ENCODE measurements at places on chromosomes 11 and 22.

DNA sequence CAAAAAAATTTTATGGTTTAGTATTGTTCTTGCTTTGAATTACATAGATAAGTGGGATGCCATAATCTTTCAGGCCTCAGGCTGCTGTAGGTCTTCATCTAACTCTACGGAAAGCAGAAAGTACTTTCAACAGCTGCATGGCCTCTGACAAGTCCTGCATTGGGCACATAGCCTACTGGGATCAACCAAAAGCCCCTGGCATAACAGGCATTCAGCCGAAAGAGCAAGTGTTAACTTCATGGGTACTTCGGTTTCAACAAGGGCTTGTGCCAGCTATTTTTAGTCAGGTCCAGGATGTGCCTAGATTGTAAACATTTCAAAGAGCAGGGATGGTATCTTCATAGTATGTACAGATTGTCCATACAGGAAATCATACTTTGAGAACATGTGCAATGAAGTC is 3.1 kb downstream of the SLN start:
- no peaks in the 10 kb centered on the region for H3K36me3 ChIP-seq
- H3K27me3 ChIP-seq: no peaks in the 10 kb centered on the region
- H3K27ac ChIP-seq: no peak overlapping the region
- no peaks in the 10 kb centered on the region for H3K4me1 ChIP-seq

- no peak overlapping the region for H3K4me3 ChIP-seq
- no peaks in the 10 kb centered on the region for H3K4me1 ChIP-seq
- H3K27me3 ChIP-seq: no peaks in the 10 kb centered on the region
- DNase-seq: no peak
- no peak overlapping the region for H3K27ac ChIP-seq
These were observed 662.5 kb upstream of the B3GAT1 start for GRCh38 chr11:135074397-135074998.

GRCh38 chr11:105177658-105178057 is 38.1 kb upstream of the CARD18 start:
- H3K4me1 ChIP-seq: no peaks in the 10 kb centered on the region
- no peak for DNase-seq
- no peaks in the 10 kb centered on the region for H3K36me3 ChIP-seq
- H3K4me3 ChIP-seq: no peak overlapping the region

- H3K4me1 ChIP-seq: no peaks in the 10 kb centered on the region
- H3K36me3 ChIP-seq: no peaks in the 10 kb centered on the region
- no peaks in the 10 kb centered on the region for H3K27me3 ChIP-seq
- no peak for DNase-seq
- H3K27ac ChIP-seq: no peak overlapping the region
These were observed 59.6 kb downstream of the TRMU start for GRCh38 chr22:46395145-46395544.

GRCh38 chr11:102279641-102280170 is 37.6 kb upstream of the BIRC3 start:
- no peak overlapping the region for H3K27ac ChIP-seq
- DNase-seq: no peak
- H3K4me1 ChIP-seq: peaks cover 2% of the 10 kb centered on the region
- peak overlapping the region; percentile 4 for H3K4me3 ChIP-seq
- H3K27me3 ChIP-seq: no peaks in the 10 kb centered on the region

GRCh38 chr11:58560842-58561241 is 14.8 kb downstream of the LPXN start:
- H3K4me3 ChIP-seq: no peak overlapping the region
- DNase-seq: no peak
- H3K27ac ChIP-seq: peak overlapping the region; percentile 87
- H3K36me3 ChIP-seq: peaks cover 6% of the 10 kb centered on the region

DNA sequence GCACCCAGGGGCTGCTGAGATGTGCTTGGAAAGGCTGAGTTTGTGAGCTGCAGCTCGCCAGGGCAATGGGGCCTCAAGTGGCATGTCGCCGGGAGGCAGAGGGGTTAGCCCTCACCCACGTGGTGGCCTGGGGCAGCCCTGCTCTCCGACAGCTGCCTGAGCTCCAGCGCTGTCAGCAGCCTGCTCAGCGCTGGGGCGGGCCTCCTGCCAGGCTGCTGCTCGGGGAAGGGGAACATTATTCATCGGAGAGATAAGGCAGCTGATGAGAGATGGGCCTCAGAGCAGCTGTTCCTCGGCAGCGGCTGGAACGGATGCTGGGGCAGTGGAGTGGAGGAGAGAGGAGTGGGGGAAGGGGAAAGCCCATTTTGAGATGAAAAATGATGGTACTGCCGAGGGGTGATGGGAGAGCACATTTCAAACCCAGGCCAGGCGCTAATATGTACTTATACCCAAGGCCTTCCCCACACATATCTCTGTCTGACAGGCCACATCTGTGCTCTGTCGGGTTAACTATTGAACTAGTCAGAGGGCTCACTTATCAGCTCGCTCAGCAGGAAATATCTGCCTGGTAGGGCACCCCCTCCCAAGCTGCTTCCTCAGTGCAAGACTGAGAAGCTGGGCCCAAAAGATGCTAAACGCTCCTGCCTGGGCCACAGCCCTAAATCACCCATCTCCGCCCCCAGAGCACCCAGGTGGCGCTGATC is 79.5 kb downstream of the TIMP3 start:
- no peak overlapping the region for H3K4me3 ChIP-seq
- peaks cover 5% of the 10 kb centered on the region for H3K4me1 ChIP-seq
- no peak overlapping the region for H3K27ac ChIP-seq
- peak; percentile 63 for DNase-seq

DNA sequence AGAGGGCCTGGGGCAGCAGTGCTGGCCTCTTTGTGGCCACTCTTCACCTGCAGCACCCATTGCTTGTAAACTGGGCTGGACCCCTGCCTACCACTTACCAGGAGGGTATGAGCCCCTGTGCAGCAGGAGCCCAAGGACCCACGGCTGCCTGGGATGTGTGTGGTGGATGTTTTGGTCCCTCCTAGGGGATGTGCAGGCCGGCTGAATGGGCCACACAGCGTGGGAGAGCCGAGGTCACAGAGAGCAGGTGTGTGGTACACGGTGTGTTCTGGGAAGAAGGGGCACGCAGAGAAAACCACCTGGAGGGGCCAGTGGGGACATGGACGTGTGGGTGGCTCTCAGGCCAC is 19.3 kb upstream of the GNB1L start:
- no peak overlapping the region for H3K27ac ChIP-seq
- peaks cover 5% of the 10 kb centered on the region for H3K36me3 ChIP-seq
- peak; percentile 5 for DNase-seq
- peaks cover 20% of the 10 kb centered on the region for H3K4me1 ChIP-seq
- H3K27me3 ChIP-seq: no peaks in the 10 kb centered on the region

DNA sequence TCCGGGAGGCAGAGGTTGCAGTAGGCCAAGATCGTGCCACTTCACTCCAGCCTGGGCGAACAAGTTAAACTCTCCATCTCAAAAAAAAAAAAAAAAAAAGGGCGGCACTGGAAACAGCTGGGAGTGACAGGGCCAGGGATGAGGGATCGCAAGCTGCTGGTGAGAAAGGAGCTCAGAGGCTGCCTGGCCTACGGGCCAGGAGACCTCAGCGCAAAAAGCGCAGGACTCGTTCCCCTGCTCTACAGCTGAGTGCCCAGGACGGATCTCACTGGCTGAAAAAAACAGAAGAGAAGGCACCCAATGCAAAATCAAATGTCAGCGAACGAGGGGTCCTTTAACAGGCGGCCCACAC is 650 bp upstream of the NUP50 start:
- no peaks in the 10 kb centered on the region for H3K4me1 ChIP-seq
- peak overlapping the region; percentile 96 for H3K4me3 ChIP-seq
- H3K27me3 ChIP-seq: no peaks in the 10 kb centered on the region

DNA sequence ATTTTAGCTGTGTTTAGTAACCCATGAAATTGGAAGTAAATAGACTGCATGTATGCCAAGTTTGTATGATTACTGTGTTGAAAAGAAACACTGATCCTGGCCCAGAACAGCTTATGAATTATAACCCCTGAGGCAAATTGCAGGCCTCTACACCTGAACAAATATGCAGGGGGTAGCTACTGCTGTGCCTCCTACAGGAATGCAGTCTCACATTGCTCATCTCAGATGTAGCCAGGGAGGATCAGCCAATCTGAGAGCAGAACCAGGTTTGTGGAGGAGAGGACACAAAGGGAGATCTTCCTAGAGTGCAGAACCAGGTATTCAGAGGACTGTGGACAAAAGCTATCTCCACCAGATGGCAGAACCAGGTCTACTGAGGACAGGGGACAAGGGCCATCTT is 442.2 kb upstream of the DDI1 start:
- no peak overlapping the region for H3K27ac ChIP-seq
- H3K27me3 ChIP-seq: no peaks in the 10 kb centered on the region
- no peaks in the 10 kb centered on the region for H3K36me3 ChIP-seq
- no peak overlapping the region for H3K4me3 ChIP-seq

GRCh38 chr11:104003491-104003890 is 32.9 kb upstream of the DDI1 start:
- H3K4me1 ChIP-seq: no peaks in the 10 kb centered on the region
- H3K4me3 ChIP-seq: no peak overlapping the region
- no peak for DNase-seq
- H3K27me3 ChIP-seq: no peaks in the 10 kb centered on the region

GRCh38 chr11:38456371-38456770 is 1858.3 kb upstream of the RAG2 start:
- no peak overlapping the region for H3K4me3 ChIP-seq
- H3K27ac ChIP-seq: no peak overlapping the region
- H3K4me1 ChIP-seq: peaks cover 2% of the 10 kb centered on the region
- DNase-seq: no peak

GRCh38 chr11:129258205-129258604 is 66.1 kb upstream of the ARHGAP32 start:
- no peak for DNase-seq
- no peak overlapping the region for H3K27ac ChIP-seq
- H3K4me1 ChIP-seq: no peaks in the 10 kb centered on the region
- no peaks in the 10 kb centered on the region for H3K36me3 ChIP-seq
- H3K27me3 ChIP-seq: no peaks in the 10 kb centered on the region

DNA sequence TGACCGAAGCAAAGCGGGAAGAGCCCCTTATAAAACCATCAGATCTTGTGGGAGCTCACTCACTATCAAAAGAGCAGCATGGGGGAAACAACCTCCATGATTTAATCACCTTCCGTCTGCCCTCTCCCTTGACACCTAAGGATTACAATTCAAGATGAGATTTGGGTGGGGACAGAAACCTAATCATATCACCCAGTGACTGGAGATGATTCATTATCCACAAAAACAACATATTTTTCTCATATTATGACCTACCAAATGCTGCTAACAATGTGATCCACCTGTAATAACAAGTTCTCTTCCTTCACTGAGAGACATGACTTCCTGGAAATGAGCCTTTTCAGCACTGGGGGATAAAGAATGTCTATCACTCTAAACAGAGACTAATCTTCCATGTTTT is 23.4 kb upstream of the HEPHL1 start:
- H3K4me1 ChIP-seq: no peaks in the 10 kb centered on the region
- no peak for DNase-seq
- H3K36me3 ChIP-seq: no peaks in the 10 kb centered on the region
- H3K4me3 ChIP-seq: no peak overlapping the region
- H3K27me3 ChIP-seq: no peaks in the 10 kb centered on the region

GRCh38 chr11:121513807-121514206 is 61.0 kb upstream of the SORL1-AS1 start:
- H3K27me3 ChIP-seq: no peaks in the 10 kb centered on the region
- H3K27ac ChIP-seq: no peak overlapping the region
- peaks cover 5% of the 10 kb centered on the region for H3K36me3 ChIP-seq
- no peak for DNase-seq
- no peak overlapping the region for H3K4me3 ChIP-seq
- peaks cover 5% of the 10 kb centered on the region for H3K4me1 ChIP-seq

- no peak for DNase-seq
- no peaks in the 10 kb centered on the region for H3K27me3 ChIP-seq
These were observed 1025.0 kb downstream of the JRKL start for GRCh38 chr11:97414801-97415200.

GRCh38 chr22:46703171-46703995 is 34.7 kb downstream of the CERK start:
- H3K36me3 ChIP-seq: peaks cover 86% of the 10 kb centered on the region
- no peak overlapping the region for H3K27ac ChIP-seq
- no peaks in the 10 kb centered on the region for H3K4me1 ChIP-seq
- no peak overlapping the region for H3K4me3 ChIP-seq

- H3K36me3 ChIP-seq: no peaks in the 10 kb centered on the region
- H3K27me3 ChIP-seq: no peaks in the 10 kb centered on the region
- no peak overlapping the region for H3K4me3 ChIP-seq
- peaks cover 17% of the 10 kb centered on the region for H3K4me1 ChIP-seq
- peak overlapping the region; percentile 57 for H3K27ac ChIP-seq
These were observed 22.8 kb upstream of the PICK1 start for GRCh38 chr22:38034278-38034882.

- no peak overlapping the region for H3K4me3 ChIP-seq
- H3K36me3 ChIP-seq: no peaks in the 10 kb centered on the region
- no peaks in the 10 kb centered on the region for H3K4me1 ChIP-seq
- H3K27ac ChIP-seq: no peak overlapping the region
- no peaks in the 10 kb centered on the region for H3K27me3 ChIP-seq
These were observed 29.1 kb downstream of the OPCML start for GRCh38 chr11:133503236-133503635.

- DNase-seq: no peak
- H3K27ac ChIP-seq: peak overlapping the region; percentile 86
- H3K4me3 ChIP-seq: no peak overlapping the region
- H3K27me3 ChIP-seq: no peaks in the 10 kb centered on the region
- peaks cover 13% of the 10 kb centered on the region for H3K36me3 ChIP-seq
These were observed 4.6 kb downstream of the C11orf96 start for GRCh38 chr11:43947003-43947500.

DNA sequence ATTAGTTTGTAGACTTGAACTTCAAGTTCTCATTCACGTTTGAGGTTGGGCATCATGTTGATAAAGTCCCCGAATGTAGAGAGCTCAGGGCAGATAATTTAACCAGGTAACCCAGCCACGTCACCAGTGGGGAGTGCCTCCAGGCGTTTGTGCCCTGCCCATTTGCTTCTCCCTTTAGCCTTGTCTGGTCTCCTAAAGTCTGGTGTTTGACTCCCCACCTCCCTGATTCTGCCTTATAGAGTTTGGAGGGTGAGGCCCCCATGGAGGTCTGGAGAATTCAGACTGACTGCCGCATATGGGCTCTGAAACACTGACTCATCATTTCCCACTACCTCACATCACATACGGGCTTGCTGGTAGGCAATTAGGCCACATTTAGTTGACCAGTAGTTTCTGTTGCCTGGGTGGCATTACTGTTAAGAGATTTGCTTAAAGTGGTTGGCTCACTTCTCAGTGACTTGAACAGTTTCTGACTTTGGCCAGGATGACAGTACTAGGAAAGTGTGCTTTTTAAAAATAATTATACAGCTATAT is 99.3 kb upstream of the GAL start:
- no peak overlapping the region for H3K4me3 ChIP-seq
- no peak overlapping the region for H3K27ac ChIP-seq
- H3K36me3 ChIP-seq: peaks cover 31% of the 10 kb centered on the region

DNA sequence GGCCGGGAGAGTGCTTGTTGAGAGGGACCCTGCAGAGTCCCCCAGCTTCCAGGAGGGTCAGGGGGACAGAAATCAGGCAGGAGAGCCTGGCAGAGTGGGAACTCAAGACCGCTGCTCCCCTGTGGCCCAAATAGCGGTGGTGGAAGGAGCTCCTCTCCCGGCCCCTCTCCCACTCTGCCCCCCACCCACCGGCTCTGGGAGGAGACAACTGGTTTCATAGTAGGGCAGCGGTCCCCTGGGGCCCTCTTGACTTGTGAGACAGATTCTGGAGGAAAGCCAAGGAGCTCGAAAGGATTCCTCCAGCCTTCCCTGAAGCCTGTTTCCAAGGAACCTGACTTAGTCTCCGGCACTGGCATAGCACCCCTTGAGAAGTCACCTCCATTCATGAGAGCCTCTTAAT is 10.1 kb downstream of the PKNOX2 start:
- no peaks in the 10 kb centered on the region for H3K36me3 ChIP-seq
- H3K4me3 ChIP-seq: no peak overlapping the region
- H3K27me3 ChIP-seq: no peaks in the 10 kb centered on the region
- DNase-seq: no peak

GRCh38 chr22:43004362-43005035 is 10.4 kb downstream of the PACSIN2 start:
- H3K4me3 ChIP-seq: no peak overlapping the region
- H3K27ac ChIP-seq: no peak overlapping the region
- no peak for DNase-seq
- no peaks in the 10 kb centered on the region for H3K36me3 ChIP-seq
- H3K27me3 ChIP-seq: no peaks in the 10 kb centered on the region

All from ascending aorta (tissue), 2 donors.